ENCODE measurements at places on chromosomes 11 and 22.

DNA sequence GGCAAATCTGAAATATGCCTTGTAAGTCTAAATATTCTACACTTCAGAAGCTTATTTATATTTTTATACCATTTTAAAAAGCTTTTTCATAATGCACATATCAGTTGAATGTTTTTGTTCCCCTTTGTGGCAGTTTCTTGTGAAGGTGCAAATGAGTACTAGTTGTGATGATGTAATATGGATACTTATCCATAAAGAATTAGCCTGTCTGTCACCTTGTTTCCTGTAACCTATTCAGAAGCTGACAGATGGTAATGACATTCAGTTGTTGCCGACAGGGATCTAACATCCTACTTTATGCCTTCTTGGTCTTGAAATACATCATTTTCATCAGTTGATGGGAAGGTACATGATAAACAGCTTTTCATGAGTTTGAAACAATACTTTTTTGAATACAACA, 2.9 kb downstream of the QSER1 start:
- no peak for DNase-seq

- DNase-seq: no peak
These were observed 520.7 kb upstream of the B3GAT1 start for GRCh38 chr11:134932761-134933160.

- no peak for DNase-seq
These were observed 162.8 kb downstream of the ST3GAL4 start for GRCh38 chr11:126518071-126518971.

DNA sequence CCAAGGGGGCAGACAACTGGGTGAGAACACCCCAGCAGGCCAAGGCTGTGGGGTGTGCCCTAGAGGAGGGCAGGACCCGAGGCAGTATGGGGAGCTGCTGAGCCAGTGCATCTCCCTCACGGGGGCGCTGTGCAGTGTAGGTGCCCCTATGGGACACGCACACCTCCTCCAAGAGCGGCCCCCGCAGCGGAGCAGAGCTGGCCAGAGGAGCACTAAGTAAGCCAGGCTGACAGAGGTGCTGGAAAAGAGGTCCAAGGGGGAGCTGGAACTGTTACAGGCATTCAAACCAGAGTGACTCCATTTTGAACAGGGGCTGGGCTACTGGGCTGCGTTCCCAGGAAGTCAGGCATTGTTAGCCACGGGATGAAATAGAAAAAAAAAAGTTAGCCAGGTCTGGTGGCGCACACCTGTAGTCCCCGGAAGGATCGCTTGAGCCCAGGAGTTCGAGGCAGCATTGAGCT, 41.8 kb downstream of the TST start:
- peak; percentile 70 for DNase-seq

GRCh38 chr22:45441138-45441537, 27.6 kb downstream of the RIBC2 start:
- DNase-seq: peak; percentile 5

DNA sequence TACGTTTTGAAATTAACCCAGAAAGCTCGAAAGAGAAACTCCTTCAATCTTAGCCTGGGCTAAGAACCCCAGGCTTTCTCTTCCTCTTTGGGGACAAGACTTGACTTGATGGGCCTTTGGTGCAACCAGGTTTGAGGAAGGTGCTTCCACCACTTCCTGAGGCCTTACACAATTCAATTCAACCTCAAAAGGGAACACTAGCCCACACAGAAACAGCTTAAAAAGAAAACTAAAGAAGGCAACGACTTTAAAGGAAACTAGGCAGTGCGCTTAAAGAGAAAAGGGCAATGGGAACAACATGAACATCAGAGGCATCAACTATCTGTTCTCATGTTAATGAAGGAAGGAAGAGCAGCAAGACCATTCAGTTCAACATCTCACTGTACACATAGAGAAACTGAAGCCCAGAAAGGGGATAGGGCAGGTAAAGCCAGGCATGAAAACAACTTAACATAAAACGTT, 24.8 kb downstream of the PAK1 start:
- DNase-seq: no peak

DNA sequence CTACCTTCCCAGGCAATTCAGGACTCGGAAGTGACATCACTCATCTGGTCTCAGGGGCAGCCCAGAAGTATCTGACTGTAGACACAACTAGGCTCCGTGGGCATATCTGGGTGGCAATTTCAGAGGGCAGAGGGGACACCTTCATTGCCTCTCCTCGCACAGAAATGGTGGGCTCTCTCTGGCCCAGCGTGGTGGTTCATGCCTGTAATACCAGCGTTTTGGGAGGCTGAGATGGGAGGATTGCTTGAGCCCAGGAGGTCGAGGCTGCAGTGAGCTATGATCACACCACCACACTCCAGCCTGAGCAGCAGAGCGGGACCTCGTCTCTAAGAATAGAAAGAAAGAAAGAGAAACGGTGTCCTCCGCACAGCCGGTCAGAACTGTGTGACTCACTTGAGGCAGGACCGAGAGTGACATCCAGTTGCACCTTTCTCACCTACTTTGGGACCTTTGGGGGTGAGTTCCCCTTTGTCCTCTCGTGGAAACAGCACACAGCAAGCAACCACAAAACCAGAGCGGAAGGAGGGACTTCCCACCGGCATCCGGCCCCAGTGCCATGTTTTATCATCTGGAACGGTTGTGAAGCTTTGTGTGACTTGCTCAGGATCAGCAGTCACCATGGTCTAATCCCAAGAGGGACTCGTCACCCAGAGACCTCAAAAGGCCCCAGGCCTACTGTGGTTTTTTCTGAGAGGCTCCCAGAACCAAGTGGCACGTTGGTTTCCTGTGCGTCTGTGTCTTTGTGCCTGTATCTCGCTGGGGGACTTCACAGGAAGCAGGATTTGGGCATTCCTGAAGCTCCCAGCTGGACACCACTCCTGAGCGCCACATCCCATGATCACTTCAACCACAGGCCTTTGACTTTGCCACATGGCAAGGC, 38.4 kb upstream of the EMID1 start:
- peak; percentile 28 for DNase-seq

- no peak for DNase-seq
These were observed 85.8 kb upstream of the RTL6 start for GRCh38 chr22:44583854-44584253.

- DNase-seq: peak; percentile 69
These were observed 43.5 kb downstream of the MYH9 start for GRCh38 chr22:36344106-36344827.

- no peak for DNase-seq
These were observed 133.5 kb downstream of the COMMD9 start for GRCh38 chr11:36155770-36156160.

DNA sequence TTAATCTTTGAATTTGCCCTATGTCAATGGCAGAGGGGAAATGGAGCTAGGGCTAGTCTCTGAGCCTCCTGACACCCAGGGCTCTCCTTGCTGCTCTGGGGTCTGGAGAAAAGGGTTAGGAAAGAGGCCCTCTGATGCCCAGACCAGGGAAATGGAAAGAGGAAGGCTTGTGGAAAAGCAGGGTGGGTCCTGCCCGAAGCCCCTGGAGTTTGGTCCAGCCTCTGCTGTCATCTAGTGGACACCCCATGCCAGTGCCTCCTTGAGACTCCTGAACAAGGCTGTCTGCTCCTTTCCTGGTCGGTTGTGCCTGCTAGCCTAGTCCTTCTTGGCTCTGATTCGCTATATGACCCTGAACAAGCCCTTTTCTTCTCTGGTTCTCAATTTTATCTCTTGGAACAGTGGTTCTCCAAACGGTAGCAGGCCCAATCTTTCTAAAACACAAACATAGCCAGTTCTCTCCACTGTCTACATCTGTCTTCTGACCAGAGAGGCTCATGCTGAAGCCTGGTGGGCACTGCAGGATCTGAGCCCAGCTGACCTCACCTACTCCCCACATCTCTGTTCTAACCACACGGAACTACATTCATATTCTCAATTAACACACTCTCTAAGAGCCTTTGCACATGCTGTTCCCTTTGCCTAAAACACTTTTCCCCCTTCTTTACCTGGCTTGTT, 8.8 kb upstream of the PLA2G3 start:
- DNase-seq: no peak

- no peak for DNase-seq
These were observed 377.3 kb downstream of the FAM181B start for GRCh38 chr11:82356316-82356715.

Measured in activated T-cell treated with anti-CD3 and anti-CD28 coated beads for 24 hours (primary cell).